NCI-H1694 (cell line): ENCODE measurements at places on chromosomes 3 and 15.

DNA sequence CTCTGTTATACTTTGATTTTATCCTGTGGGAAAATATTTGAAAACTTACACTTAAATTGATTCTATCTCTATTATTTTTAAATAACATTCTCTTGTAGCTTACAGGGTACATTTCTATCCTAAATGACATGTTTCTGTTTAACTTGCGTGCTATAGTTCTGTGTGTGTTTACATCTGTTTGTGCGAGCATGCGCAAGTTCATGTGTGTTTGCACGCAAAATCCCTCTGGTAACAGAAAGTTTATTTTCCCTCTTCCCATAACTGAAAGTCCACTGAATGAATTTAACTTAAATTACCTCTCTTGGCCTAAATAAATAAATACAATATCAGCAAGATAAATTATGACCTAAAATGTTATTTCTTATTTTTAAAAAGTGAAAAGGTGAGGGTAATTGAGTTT, 117.3 kb upstream of the NEO1 start:
- DNase-seq: no peak

DNA sequence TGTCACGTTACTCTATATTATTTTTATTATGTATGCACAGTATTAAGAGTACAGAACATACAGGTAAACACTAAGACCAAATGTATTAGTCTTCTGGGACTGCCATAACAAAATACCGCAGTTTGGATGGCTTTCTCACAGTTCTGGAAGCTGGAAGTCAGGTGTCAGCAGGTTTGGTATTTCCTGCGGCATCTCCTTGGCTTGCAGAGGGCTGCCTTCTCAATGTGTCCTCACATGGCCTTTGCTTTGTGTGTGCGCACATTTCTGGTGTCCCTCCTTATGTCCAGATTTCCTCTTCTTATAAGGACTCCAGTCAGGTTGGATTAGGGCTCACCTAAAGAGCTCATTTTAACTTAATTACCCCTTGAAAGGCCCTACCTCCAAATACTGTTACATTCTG, 53.8 kb upstream of the CPOX start:
- no peak for DNase-seq

GRCh38 chr3:127014536-127015281, 31.8 kb downstream of the PLXNA1 start:
- no peak for DNase-seq

DNA sequence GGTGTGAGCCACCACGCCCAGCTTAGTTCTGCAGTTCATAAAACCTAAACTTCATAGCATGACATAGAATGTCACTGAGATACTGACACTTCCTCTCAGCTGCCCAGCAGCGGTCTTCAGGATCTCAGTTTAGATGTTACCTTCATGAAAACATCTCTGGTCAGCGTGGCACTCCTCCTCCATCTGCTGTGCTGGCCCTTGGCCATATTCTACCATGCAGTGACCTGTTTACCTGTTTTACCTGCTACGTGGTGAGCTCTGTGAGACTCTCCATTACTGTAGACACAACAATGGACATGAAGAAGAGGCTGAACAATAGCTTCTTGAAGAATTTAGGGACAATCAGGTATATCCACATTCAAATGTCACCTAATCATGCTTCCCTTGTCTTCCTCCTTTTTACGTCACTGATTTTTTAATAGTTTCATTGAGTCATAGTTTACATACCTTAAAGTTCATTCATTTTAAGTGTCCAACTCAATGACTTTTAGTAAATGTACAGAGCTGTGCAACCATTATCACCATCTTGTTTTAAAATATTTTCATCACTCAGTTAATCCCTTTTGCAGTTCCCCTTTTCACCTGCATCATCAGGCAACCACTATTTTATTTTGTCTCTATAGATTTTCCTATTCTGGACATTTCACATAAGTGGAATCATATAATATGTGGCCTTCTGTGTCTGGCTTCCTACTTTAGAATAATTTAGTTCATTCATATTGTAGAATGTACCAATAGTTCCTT, 32.2 kb upstream of the PTPN23 start:
- DNase-seq: no peak

DNA sequence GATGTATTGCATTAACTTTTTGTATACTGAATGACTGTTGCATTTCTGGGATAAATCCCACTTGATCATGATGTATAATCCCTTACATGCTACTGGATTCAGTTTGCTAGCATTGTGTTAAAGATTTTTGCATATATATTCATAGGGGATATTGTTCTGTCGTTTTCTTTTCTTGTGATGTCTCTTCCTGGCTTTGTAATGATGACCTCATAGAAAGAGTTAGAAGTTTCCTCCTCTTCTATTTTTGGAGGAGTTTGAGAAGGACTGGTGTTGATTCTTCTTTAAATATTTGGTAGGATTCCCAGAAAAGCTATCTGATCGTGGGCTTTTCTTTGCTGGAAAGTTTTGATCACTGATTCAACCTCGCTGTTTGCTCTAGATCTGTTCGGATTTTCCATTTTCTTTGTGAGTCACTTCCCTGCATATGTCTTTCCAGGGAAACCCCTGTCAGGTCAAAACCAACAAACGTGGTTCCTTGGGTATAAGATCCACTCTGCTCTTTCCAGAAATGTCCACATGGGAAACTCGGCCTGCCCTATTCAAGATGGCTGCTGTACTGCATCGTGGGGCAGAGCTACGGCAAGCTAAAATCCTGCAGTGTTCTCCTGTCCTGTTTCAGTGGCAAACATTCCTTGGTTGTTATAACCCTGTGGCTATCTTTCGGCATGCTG, 120.4 kb downstream of the GABRG3 start:
- no peak for DNase-seq

GRCh38 chr15:31279221-31280045, 47.2 kb upstream of the KLF13 start:
- no peak for DNase-seq

DNA sequence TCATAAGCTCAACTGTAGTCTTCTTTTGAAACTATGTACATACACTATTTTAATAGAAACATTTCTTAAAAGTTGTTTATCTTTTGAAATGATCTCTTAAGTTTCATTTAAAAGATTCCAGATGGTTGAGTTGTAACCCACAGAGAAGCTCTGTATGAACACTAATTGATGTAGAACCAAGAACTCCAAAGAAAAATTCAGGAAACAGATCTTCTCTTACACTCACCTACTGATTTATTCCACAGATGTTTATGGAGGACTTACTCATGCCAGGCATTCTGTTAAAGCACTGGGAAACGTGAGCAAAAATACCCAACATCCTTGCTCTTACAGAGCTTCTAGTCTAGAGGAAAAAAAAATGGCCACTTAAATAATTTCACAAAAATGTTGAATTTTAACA, 551.1 kb downstream of the NAALADL2 start:
- DNase-seq: no peak

- no peak for DNase-seq
These were observed 105.9 kb downstream of the TPRG1 start for GRCh38 chr3:189277711-189278110.

DNA sequence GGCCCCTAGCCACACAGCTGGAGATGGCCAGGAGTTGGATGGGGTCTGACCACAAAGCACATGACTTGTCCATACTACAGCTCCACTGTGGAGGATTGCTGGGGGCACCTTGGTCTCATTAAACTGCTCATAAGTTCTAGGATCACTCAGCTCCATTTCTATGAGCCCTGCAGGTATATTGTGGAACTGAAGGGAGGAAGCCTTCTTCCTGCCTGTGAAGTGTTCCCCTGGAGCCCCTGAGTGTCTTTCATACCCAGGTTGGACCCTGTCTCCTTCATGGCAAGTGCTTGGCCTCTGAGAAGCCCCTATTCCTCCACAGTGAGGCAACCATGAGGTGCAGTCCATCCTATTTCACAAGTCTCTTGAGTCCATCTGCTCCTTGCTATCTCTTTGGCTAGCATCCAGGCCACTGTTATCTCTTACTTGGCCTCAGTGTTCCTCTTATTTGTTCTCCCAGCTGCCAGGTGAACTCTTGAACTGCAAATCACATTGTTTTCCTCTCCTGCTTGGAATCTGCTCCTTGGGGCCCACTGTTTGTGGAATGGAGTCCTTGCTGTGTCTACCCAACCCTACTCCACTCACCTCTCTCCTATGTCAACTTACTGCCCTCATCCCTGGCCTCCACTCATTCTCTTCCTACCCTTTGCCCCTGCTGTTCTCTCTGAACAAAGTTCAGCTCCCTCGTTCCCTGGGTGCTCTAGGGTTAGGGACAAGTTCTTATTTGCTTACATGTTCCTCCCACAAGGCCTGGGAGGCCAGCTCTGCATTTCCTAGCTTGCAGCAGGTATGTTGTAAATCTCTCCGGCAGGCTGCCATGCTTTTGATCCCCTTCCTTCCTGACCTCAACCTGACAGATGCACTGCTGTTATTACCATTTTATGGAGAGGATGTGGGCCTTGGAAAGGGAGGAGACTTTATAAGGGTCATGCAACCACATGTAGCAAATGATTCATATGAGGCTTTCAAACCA, 1.2 kb downstream of the ACOX2 start:
- DNase-seq: no peak

DNA sequence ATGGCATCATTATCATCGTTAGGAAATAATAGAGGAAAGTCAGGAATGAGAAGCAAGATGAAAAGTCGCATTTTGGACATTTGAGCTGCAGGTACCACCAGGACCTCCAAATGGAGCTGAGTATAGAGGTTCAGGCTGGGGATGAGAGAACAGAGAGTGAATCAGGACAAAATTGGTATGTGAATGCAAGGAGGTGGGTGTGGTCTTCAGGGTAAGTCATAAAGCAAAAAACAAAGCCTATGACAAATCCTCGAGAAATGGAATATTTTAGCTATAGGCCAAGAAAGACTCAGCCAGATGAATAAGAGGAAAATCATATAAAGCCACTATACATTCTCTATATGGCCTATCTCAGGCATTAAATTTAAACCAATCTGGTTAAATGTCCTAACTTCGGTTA, 841.3 kb downstream of the ROBO1 start:
- DNase-seq: no peak

DNA sequence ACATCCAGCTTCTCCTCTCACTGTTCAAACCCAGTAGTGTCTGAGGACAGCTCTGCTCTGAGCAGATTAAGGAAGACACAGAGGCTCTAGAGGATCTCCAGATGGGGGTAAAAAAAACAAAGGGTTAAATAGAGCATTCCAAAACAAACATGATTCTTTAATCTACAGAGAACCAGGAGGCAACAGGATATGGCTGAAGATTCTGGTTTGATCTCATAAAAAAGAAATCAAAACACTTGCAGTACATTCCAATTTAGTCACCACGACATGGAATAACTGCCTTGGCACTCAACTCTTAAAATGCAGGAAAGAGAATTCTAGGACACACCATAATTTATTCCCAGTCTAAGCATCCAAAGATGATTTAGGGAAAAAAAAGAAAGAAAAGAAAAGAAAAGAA, 32.0 kb downstream of the TM4SF4 start:
- no peak for DNase-seq

- no peak for DNase-seq
These were observed 70.6 kb upstream of the SNRK start for GRCh38 chr3:43215663-43216275.
